ENCODE measurements at places on chromosomes 11 and 22.
A peak's percentile ranks its signal among the peaks of the same experiment; 100 is the strongest.

GRCh38 chr11:17343257-17343656 lies 8.3 kb upstream of the NCR3LG1 start:
- DNase-seq, result no peak

GRCh38 chr11:74000307-74001133 lies 8.4 kb downstream of the UCP3 start:
- DNase-seq, result no peak

GRCh38 chr22:32536352-32536751 lies 61.7 kb downstream of the FBXO7 start:
- DNase-seq, result no peak

GRCh38 chr11:64844330-64845128 lies at the start of gene CDC42BPG:
CDC42BPG (minus strand) TSS chr11:64844653; CDS start chr11:64844569, 84 bp downstream.
- no peak for DNase-seq

DNA sequence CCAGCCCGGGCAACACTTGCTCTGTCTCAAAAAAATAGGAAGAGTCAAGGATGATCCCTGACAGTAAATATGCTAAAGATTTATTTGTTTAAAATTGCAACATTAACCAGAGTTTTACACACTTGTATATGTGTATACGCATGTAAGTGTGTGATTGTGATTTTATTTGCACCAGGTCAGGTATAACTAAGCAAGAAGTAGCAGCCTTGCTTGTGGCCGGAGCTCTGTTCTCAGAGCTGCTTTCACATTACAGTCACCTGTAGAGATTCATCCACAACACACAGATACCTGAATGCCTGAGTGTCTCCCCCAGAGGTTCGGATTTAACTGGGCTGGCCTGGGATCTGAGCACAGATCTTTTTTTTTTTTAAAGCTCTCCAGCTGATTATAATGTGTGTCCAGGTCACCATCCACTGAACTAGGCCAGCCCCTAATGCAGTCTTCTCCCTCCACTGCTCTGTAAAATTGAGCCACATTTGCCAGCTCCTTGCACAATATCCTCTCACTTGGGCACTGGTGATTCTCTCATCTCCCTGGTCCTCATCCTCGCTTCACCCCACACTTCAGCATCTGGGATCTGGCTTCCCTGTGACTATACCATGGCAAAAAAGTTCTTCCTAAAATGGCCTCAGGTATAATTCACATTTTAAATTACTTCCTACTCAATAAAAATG lies 48.3 kb downstream of the LIF start:
- DNase-seq, result no peak

- peak; percentile 70 for DNase-seq
Measured at GRCh38 chr22:35430897-35431322, 31.0 kb downstream of the MCM5 start.

DNA sequence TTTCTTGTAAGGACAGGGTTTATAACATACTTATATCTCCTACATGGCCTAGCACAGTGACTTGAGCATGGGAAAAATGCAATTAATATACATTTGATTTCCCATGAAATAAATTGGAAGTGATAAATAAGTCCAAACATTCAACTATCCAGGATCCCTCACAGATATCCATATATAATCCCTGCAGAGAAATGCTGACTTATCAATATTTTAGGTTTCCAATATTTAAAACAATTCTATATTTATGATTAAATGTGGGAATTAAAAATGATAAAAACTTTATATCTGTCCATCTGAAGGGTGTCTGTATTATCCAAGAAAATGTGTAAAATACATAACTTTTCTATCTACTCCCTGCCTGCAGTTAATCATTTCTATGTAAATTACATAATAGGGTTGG lies 6.3 kb downstream of the OR10A4 start:
- no peak for DNase-seq

DNA sequence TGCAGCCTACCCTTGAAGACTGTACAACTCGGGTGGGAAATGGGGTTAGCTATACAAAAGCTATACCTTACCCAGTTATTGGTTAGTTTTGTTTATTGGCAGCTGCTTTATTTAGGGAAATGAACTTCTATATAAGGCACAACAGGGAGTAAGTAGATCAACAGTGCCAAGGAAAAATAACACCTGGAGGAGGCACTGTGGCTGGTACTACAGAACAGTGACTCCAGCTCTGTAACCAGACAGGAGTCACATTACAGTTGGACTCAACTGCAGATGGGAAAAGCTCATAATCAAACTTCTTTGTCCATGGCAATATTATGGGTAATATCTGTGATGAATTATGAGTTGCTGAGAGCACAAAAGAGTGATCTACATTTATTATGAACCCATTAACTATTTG lies 14.0 kb downstream of the P4HA3 start:
- no peak for DNase-seq

DNA sequence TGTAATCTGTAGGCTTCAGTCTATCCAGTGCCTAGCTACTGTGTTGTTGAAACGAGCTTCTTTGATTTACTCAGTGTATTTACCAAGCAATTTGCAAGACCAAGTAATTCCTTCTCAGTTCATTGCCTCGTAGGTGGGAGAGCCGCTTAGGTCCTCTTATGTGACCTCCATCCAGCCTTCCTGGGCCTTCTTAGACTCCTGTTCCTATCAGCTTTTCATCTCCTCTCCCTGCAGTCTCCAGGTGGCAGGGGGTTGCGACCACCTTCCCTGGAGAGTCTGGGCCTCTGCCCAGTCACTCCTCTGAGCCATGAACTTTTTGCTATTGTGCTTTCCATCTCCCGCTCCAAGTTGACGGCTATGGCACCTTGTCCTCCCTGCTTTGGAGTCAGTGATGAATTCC lies 251.8 kb downstream of the KIRREL3 start:
- DNase-seq, result no peak

DNA sequence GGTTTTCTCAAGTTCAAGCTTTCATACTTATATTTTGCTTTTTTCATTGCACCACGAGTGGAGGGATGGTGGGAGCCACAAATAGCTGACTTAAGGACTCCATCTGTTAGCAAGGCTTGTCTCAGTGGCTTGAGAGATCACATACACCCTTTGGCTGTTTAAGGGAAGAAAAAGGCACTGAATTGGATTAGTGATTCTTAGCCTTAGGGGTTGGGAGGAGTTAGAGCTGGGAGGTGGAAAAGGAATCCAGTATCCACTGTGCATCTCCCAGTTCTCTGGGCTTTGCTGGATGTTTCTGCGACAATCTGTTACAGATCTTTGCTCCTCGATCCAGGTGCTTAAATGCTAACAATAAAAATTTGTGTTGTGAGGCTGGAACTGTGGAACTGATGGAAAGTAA lies 593.6 kb downstream of the CNTN5 start:
- DNase-seq, result no peak

DNA sequence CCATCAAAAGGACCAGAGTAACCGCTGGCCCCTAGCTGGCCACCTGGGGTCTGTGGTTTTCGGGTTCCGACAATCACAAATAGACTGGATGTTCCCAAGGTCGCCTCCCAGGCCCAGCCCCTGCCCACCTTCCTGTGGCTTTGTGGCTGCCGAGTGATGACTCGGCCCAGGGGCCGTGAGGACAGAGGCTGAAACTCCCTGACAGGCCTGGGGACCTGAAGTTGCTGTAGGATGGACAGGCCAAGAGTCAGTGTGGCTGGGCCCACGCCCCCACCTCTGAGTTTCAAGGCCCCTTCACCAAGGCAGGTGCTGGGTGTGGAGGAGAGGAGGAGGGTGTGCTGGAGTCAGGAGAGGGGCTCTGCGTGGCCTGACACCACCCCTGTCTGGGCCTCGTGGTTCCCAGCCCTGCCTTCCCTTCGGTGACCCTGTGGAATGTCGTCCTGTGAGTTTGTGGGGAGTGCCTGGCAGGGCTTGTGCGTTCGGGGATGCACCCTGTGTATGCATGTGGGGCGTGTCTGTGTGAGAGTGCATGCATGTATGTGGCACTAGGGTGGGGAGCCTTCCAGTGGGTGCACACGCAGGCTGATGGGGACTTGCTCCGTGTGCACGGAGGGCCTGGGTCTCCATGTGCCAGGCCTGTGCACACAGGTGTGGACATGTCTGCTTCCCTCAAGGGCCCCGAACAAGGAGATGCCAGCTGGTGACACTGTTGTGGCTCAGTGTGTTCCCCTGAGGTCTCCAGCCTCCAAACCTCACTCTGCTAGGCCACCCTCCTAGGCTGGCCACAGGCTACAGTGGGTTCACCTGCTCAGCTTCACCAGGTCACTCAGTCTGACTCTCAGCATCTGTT lies 8.4 kb upstream of the MGAT3 start:
- no peak for DNase-seq

DNA sequence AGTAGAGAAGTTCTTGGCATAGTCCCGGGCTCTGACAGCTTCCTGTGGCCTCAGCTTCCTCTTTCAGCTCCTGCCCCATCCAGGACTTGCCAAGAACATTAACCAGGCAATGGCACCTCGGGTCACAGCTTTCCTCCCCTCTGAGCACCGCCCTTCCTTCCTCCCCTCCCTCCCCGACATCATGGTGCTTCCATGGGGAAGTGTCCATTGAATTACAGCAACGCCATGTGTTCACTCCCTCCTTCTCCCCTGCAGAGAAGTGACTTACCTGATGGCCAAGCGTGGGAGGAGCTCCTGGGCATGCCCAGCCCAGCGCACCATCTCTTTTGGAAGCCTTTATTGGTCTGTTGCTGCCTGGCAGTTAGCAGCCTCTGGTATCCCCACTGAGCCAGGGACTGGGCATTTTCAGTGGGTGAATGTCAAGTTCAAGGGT lies 25.8 kb upstream of the DAGLA start:
- DNase-seq, result no peak

DNA sequence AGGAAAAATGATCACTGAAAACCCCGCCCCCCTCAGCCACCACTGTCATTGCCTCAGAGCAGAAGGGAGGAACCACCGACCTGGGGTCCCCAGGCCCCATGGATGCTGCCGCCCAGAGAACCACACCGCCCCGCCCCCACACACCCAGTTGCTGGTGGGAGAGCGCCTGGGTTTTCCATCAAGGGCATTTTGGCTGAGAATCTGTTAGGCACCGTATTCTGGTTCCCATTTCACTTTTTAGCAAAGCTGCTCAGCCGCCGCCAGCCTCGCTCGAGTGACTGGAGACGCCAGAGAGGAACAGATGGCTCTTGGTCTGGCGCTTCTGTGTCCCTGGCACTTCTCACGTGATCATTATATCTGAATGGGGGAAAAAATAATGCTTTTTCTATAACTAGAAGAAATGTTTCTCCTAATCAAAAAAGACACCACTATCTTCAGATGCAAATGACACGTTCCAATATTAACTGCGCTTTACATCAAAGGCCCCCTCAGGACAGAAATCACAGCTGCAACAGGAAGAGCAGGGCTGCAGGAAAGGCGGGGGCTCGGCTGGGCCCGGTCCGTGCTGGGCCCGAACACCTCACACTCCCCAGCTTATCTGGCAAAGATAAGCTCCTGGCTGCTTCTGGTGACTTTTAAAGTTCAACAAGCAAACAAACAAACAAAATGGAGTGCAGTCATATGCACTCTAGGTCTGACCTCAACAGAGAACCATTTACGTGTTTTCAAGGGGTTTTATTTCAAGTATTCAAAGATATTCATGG lies 149.8 kb downstream of the MPPED1 start:
- no peak for DNase-seq

DNA sequence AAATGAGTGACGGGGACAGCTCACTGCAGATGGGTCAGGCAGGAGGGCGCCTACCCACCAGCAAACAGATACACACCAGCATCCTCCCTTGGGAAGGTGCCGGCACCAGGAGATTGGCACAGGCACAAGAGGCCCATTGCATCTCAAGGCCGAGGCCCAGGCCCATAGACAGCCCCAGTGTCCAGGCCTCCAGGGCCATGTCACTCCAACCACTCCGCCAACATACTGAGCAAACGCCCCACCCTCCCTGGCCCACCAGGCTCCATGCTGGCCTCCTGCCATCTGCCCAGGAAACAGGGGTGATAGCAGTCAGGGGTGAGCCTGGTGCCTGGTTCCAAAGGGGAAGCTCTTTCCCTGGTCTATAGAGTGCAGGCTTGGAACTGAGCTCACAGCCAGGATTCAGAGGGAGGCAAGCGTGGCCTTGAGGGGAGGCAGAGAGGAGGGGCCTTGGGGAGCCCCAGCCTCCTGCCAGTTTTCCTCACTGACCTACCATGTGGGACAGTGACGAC lies 34.7 kb downstream of the PISD start:
- no peak for DNase-seq

GRCh38 chr22:50114221-50115021 lies 24.6 kb downstream of the MOV10L1 start:
- DNase-seq, result no peak

DNA sequence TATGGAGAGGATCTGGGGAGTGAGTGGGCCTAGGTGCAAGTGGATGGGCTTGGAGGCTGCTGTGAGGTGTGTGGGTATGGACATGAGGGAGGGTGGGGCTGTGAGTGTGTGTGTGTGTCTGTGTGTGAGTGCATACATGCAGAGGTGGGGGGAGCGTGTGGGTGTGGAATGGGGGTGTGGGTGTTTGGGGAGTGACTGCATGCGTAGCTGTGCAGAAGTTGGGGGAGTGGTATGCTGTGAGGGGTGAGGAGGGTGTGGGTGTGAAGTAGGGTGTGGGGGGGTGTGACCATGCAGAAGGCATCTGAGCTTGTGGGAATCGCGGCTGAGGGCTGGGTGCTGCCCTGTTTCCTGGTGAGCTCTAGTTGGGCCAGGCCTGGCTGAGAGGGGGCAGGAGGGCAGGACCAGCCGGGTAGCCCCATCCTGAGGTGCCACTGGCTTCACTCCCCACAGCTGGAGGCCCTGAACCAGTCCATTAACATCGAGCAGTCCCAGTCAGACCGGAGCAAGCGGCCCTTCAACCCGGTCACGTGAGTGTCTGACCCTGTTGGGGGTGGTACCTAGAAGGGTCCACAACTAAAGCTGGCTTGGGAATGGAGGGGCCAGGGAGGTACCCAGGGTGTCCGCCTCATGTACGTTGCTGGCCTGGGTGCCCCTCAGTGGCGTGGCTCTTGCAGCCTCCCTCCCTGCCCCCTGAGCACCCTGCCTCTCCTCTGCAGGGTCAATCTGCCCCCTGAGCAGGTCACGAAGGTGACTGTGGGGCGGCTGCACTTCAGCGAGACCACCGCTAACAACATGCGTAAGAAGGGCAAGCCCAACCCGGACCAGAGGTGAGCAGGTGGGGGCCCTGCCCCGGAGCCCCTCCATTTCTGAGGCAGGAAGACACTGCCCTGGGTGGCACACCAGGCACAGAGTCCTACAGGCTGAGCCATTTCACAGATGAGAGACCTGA lies 16.5 kb downstream of the TMEM258 start:
- no peak for DNase-seq

DNA sequence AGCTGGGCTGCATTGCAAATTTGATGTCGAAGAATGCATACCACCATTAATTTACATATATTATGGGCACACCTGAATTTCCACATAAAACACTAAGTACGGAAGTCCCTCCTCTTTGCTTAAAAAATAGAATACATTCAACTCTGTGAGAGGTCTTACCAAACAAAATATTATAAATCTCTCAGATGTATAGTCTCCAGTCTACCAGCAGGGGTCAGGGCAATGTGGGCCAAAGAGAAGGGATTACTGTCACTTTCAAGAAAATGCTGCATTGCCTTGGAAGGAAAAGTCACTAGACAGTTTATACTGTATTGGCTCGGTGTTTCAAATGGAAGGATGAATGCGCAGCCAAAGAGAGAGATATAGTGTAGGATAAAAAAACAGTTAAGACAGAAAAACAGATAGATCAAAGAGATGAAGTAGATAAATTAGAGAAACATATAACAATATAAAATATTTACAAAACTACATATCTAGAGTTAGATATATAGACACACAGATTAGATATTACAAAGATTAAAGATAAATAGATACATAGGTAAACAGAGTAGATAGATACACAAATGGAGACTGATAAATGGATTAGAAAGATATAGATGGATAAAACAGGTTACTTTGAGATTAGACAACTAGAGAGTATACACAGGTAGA lies 20.9 kb downstream of the SERGEF start:
- DNase-seq, result no peak

- DNase-seq, result no peak
Measured at GRCh38 chr11:76225122-76225611, 18.9 kb upstream of the WNT11 start.

Measured in kidney epithelial cell (primary cell).